Activated CD4-positive, alpha-beta T cell treated with anti-CD3 and anti-CD28 coated beads, Interleukin-2, amount 10 ng/mL, durations not matched to agents 24 days and 14 days (primary cell): ENCODE measurements at places on chromosomes 6 and 20. TPM values are rescaled to one million over a fixed set of nuclear protein-coding genes. Genes with fewer than 3 reads are reported as not detected.

PLA2G7 gene
- not detected in 2 replicates for total RNA-seq

MDFI gene
- total RNA-seq, result not detected in 2 replicates

C6orf136 gene
- total RNA-seq, result 28.9 and 39.4 TPM in 2 replicates

TREML1 gene
- not detected in 2 replicates for total RNA-seq

SPEF1 gene
- total RNA-seq, result not detected in 2 replicates

DNA sequence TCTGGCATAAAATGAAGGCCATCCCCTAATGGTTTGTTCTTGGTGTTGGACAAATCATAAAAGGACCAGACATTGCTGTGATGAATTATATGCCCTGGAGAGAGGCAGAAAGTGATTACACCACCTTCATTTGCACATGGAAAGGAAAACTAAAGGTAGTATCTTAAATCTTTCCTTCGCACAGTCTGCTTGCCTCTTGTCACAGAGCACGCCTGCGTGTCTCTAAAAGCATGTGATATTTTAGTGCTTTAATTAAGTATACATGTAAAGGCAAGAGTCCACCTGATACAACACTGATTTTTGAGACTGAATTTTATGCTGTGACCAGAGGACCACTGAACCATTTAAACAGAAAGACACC, 28.8 kb upstream of the PLAGL1 start:
- DNase-seq, result no peak

DNA sequence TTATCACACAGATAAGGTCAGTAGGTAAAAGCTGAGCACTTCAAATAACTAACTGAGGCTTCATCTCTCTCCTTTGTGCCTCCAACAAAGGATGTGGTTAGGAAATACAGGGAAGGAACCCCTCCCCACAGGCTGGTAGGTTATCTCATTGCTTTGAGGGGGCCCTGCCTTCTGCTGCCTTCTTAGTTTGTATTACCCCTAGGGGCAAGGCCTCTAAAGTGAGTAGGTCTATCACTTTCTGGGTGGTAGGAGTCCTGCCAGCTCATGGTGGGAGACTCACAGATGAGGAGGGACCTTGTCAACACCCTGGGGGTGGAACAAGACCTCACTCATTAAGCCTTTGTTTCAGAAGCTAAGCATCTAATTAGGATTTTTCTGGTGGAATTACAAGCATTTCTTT, 34.6 kb downstream of the EDN1 start:
- no peak for DNase-seq

- no peak for DNase-seq
Measured at GRCh38 chr6:125533710-125534397, 215.6 kb upstream of the HEY2 start.

DNA sequence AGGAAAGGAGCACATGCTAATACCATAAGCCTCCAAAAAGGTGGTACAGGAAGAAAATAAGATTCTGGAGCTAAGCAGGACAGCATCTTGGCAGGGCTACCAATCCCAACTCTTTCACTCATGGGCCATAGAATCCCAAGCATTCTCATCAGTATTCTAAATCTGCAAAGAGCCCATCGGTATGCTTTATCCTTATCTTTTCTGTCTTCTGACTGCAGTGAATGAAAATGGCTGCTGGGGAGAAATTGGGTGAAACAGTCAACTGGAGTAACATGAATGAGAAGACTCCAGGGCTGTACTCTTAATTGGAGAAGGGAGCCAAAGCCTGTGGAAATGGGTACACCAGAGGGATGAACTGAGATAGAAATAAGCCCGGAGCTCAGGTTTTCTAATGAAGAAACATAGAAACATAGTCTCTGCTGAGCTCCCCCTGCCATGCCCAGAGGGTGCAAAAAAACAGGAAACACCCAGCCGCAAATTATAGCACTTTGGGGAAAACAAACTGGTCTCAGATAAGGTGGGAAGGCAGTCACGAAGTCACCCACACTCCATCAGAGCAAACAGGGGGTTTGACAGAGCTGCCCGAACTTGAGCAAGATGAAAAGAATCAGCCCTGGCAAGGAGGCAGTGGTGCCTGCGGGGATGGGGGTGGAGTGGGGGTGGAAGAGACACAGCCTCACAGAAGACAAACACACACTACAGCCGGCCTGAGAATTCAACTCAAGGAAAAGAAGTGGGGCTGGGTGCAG, 35.4 kb upstream of the E2F3 start:
- DNase-seq, result peak; percentile 83

DNA sequence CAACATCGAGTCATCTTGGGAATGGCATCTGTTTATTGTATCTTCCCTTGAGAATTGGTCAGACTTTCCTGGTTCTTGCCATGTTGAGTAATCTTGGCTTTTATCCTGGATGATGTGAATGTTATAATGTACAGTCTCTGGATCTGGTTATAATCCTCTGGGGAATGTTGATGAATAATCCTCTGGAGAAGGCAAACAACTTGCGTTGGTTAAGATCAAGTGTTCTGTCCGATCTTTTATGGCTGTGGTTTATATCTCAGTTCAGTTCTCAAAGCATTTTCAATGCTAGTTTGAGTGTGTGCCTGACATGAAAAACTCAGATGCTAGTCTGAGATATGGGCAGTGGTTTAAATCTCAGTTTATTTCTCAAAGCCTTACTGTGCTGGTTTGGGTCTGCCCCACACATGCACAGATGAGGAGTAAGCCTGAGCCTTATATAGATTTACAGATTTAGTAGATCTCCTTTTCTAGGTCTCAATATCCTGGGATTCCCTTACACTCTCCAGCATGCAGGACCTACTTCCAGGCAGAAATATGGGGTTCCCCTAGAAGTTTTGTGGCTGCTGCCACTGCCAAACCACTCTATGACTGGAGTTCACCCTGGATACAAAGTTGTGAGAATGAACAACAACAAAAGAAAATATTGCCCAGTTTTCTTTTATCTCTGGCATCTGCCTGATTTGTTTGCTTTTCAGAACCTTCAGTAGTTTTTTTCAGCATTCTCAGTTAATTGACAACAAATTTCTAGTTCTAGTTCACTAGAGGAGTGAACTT, 191.8 kb upstream of the MAN1A1 start:
- no peak for DNase-seq

DNA sequence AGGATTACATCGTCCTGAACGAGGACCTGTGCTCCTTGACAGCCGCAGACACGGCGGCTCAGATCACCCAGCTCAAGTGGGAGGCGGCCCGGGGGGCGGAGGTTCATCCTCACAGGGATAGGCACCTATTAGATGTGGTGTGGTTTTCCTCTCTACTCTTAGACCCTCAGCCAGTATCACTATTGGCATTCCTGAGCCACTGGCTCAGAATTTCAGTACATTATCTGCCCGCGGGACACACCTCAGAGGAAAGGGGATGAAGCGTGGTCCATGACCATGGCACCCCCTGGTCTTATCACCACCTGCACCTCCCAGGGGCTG, 34.6 kb upstream of the HLA-G start:
- no peak for DNase-seq

- no peak for DNase-seq
Measured at GRCh38 chr6:139334806-139335446, 39.5 kb downstream of the CITED2 start.

GRCh38 chr6:108102965-108103364, 28.4 kb upstream of the OSTM1 start:
- DNase-seq, result no peak

DNA sequence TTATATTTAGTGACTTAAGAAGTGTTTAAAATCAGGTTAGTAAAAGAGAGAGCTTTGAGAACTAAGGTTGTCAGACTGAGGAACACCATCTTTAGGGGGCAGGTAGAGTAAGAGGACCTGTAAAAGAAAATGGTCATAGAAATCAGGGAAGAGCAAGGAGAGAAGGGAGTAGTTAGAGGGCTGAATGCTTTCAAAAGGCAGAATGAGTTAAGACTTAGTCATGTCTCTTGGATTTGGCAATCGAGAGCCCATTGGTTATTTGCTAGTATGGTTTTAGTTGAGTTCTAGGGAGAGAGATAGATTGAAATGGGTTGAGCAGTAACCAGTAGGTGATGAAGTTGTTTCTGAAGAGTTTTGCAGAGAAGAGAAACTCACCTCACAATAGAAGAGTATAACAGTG, 51.1 kb downstream of the RALGAPB start:
- DNase-seq, result no peak

DNA sequence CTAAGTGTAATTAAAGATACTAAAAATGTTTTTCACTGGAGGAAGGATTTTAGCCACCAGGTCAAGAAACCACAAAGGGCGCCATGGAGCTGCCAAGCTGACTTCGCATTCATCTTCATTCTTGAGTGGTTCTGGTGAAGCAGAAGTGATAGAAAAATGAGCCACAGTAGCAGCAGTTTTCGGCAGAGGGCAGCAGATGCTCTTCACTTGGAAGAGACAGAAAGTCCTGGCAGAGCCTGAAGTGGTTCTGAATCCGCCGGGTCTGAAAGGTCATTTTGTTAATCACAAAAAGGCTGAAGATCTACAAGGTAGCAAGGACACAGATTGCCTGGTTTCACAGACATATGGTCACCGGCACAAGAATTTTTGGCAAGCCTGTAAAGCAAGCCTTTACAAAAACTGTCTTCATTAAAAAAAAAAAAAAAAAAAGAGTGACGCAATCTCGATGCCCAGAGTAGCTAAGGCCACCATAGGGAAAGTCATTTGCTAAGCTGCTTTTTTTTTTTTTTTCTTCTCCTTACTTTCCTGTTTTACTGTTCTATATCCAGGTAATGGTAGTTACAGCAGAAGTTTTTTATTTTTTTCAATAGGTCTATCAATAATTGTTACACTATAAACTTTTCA, 345.1 kb upstream of the AGPAT4 start:
- no peak for DNase-seq

GRCh38 chr6:109877028-109878004, 100.8 kb upstream of the GPR6 start:
- no peak for DNase-seq

- DNase-seq, result peak; percentile 69
Measured at GRCh38 chr20:49572857-49573256, 4.9 kb upstream of the PTGIS start.

DNA sequence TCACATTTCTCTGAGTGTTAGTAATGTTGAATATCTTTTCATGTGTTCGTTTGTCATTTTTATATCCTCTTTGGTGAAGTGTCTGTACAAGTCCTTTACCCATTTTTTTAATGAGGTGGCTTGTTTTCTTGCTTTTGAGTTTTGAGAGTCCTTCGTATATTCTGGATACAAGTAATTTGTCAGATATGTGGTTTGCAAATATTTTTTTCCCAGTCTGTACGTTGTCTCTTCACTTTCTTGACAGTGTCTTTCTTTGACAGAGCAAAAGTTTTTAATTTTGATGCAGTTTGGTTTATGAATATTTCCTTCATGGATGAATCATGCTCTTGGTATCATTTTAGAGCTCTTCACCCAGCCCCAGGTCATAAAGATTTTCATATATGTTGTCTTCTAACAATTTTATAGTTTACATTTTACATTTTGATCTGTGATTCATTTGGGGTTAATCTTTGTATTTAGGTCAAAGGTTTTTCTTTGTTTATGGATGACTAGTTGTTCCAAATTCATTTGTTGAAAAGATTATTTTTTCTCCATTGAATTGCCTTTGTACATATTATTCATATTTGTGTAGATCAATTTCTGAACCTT, 152.5 kb downstream of the MRPL14 start:
- DNase-seq, result no peak

- DNase-seq, result peak; percentile 88
Measured at GRCh38 chr20:38633577-38634093, 32.0 kb downstream of the ARHGAP40 start.
